ENCODE measurements at places on chromosomes 1 and 21.
A peak's percentile ranks its signal among the peaks of the same experiment; 100 is the strongest.

GRCh38 chr1:184556665-184557064 is 169.8 kb downstream of the C1orf21 start:
- no peak for DNase-seq

GRCh38 chr1:243343970-243344937 is 88.4 kb downstream of the SDCCAG8 start:
- DNase-seq: peak; percentile 64

DNA sequence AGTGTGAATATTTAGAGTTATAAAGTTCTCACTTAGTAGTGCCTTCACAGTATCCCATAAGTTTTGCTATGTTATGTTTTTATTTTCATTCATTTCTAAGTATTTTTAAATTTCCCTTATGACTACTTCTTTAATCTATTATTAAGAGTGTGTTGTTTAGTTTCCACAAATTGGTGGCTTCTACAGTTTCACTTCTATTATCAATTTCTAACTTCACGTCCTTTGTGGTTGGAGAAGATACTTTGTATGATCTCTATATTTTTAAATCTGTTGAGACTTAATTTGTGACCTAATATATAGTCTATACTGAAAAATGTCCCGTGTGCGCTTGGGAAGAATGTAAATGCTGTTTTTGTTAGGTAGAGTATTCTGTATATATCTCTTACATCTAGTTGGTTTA is 11.7 kb downstream of the CHIA start:
- DNase-seq: no peak

- peak; percentile 13 for DNase-seq
Observed at GRCh38 chr21:16770266-16770665, 742.6 kb upstream of the CXADR start.

GRCh38 chr21:31216206-31216605 is 127.9 kb downstream of the TIAM1 start:
- DNase-seq: no peak

DNA sequence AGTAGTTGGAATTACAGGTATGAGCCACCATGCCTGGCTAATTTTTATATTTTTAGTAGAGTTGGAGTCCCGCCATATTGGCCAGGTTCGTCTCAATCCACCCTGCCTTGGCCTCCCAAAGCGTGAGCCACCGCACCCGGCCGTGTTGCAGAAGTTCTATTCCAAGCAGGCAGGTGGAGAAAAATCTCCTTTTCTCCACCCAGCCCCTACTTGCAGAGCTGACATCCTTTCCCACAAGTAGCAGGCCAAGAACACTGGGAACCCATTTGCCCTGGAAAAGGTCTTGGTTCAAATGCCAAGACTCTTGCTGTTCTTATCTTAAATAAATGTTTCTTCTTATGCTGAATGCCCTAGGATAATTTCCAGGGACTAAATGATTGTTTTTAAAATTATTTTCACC is 17.5 kb downstream of the AGL start:
- no peak for DNase-seq

DNA sequence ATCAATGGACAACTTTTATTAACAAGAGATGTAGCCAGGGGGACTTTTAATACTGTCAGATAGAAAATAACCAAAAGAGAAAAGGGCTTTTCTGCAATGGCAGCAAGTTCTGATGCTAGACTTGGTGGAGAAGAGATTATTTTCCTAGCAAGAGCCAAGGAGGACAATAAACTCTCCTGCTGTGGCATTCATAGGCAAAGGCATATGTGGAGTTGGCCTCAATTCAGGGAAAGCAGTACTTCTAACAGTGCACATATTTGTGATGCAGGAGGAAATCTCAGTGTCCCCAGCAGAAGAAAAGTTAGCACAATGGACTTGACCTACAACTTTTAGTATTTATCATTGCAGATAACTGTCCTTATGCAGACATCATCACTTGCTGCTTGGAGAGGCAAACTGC is 75.1 kb upstream of the GRIK1 start:
- no peak for DNase-seq

DNA sequence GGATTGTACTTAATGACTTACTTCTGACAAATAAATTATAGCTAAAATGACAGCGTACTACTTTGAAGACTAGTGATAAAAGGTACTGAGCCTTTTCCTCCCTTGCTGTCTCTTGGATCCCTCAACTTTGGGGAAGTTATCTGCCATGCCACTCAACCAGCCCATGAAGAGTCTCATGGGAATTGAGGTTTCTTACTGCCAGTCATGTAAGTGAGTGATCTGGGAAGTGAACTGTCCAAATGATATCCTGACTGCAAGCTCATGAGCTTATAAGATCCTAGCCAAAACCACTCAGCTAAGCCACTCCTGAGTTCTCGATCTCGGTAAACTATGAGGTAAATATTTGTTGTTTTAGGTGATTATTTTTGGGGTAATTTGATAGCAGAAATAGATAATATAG is 247.8 kb downstream of the NCAM2 start:
- DNase-seq: no peak

- DNase-seq: no peak
Observed at GRCh38 chr1:223016890-223017289, 126.2 kb downstream of the TLR5 start.

DNA sequence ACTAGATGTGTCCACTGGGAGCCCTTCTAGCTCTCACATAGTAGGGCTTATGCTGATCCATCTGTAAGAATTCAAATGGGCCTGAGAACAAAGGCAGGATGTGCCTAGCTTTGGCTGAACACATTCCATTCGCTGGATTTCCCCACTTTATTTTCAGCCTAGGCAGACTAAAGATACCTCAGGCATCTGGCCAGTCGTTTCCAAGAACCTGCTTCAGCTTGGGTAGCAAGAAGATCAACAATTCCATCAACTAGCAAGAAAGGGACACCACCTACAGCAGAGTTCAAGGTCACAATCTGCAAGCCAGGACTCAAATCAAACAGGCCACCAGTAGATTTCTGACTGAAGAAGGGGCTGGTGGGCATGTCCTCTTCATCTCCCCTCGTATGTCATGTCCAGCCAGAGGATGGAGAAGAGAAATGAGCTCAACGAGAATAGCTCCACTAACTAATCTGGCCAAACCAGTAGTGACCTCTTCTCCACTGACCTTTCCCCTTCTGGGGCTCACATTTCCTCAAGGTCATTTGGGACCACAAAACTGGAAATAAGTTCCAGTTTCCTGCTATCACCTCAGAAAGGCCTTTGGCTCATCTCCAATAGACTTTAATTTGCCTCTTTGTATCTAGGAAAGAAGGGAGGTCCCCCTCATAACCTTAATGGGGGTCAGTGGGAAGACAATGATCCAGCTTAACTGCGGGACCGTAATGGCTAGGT is 14.2 kb downstream of the TXNIP start:
- no peak for DNase-seq

DNA sequence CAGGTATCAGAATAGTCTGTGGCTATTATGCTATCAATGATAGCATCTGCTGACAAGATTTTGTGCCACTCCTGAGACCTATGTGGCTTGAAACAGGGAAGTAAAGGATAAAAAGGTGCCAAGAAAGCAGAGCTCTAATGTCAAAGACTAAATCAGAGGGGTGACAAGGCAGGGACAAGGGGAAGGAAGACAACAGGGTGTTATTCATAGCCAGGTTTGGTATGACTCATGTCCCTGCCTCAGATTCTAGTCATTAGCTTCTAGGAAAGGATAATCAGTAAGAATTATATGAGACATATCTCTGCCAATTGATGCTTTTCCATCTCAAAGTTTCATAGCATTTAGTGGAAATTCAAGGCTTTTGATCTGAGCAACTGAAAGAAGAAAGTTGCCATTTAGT is 31.8 kb upstream of the PLD5 start:
- no peak for DNase-seq

DNA sequence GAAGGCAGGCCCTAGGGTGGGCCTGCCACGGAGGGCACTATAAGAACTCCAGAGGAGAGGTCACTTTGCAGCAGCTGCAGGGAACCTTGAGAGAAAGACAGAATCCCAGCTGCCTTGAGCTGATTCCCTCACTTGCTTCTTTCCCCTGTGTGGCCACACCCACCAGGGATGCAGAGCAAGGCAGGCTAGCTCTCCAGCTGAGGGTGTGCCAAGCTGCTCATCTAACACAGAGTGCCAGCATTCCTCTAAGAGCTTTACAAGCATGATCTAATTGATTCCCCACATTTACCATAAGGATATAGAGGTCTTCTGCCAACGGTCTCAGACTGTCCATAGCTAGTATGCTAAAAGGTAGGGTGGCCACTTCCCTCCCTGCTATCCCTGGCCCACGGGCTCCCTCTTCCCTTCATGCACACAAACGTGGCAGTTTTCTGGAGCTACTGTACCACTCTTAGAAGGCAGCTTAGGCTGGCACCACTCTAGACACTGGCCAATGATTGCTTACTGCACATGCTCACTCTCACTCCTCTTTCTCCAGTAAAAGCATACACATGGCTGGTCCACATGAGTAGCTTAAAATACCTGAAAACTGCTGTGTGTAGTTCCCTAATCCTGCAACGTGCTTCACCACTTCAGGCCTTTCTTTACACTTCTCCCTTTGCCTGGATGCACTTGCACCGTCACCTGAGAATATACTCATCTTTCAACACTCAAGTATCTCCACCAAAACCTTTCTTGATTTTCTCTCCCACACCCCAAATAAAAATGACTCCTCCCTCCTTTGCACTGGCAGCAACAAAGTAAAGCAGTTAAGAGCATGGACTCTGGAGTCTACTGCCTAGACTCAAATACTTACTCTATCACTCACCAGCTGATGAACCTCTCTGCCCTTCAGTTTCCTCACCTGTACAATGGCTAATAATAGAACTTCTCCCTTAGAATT is 57.7 kb downstream of the DMAP1 start:
- no peak for DNase-seq

- no peak for DNase-seq
Observed at GRCh38 chr1:234780531-234781162, 170.7 kb upstream of the IRF2BP2 start.

- no peak for DNase-seq
Observed at GRCh38 chr1:96978901-96979300, 257.3 kb downstream of the PTBP2 start.

GRCh38 chr1:154186852-154187501 is 4.9 kb downstream of the TPM3 start:
- DNase-seq: no peak

DNA sequence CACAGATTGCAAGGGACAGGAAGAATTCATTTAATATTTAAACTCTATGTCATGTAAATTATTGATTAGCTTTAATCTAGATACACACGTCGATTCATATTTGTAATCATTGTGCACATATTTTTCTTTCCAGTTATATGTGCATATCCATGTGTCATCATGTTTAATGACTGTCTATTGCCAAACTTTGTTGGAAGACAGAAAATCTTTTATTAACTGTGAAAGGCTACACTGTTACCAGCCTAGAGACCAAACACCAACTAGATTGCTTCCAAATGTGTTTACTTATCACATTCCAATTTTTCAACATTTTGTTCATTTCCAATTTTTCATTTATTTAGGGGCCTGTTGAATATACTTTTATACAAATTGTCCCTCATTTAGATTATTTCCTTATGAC is 43.2 kb upstream of the CACHD1 start:
- no peak for DNase-seq

GRCh38 chr1:164704954-164705353 is 146.0 kb downstream of the PBX1 start:
- no peak for DNase-seq

- DNase-seq: peak; percentile 84
Observed at GRCh38 chr1:5938101-5938646, 54.1 kb downstream of the NPHP4 start.

Data from choroid plexus epithelial cell (primary cell).